GM23338 (cell line): ENCODE measurements at places on chromosomes 3 and 15.

GRCh38 chr3:149386299-149386606 lies 8.8 kb upstream of the TM4SF1 start:
- no peak for DNase-seq

- DNase-seq = no peak
These were observed 331.5 kb downstream of the UACA start for GRCh38 chr15:70431854-70432253.

- no peak for DNase-seq
These were observed 519.9 kb downstream of the ZBBX start for GRCh38 chr3:166860217-166860616.

GRCh38 chr3:44173263-44173662 lies 68.4 kb upstream of the TOPAZ1 start:
- no peak for DNase-seq

- DNase-seq = peak; percentile 44
These were observed 515 bp downstream of the EPHA6 start for GRCh38 chr3:96814651-96815567.

DNA sequence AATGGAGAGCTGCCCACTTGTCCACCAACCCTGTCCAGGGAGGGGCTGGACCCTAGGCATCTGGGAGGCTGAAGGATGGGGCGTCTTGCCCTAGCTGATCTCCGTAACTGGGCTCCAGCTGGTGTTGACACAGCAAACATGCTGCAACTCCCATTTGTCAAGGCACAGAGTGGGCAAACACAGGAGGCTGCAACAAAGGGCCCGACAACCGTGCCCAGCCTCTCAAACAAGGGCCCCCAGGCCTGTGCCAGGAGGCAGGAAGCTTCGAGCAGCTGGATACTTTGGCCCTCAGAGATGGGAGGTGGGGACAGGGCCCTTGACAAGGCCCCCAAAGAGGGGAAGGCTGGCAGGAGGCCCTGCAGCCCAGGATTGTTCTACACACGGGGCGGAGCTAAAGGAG lies 64.2 kb upstream of the TMEM115 start:
- DNase-seq = no peak

DNA sequence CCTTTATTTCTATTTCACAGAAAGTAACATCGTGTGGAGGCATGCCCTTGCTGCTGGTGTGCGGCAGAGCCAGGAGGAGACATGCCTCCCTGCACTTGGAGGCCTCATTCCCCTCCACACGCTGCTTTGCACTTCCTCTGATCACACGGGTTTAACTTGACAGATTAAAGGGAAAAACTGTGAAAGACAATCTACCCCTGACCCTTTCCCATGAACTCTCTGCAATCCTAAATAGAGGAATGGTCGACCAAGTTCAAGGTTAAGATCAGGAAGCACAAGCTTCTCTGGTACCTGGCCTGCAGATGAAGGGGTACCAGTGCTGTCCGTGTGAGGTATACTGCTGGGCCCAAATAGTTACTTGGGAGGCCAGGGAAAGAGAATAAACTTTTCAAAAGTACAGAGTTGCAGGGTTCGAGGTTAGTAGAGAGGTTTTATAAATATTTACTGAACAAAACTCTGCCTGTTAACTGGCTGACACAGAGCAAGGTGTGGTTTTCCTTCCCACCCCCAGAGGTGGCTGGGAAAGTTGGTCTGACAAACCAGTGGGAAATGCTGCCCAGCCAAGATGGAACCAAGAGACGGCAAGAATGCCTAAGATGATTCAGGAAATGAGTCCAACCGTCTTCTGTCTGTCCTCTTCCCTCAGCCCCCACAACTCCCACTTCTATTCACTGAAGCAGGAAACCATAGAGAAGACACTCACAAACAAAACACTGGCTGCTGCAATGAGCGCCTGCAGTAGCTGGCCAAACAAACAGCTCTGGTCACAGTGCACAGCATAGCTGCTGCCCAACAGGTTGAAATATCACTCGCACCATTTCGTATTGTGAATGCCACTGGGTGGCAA lies 79.6 kb downstream of the IGF2BP2 start:
- no peak for DNase-seq

GRCh38 chr3:183539811-183540210 lies 15.7 kb downstream of the KLHL6 start:
- DNase-seq = no peak

DNA sequence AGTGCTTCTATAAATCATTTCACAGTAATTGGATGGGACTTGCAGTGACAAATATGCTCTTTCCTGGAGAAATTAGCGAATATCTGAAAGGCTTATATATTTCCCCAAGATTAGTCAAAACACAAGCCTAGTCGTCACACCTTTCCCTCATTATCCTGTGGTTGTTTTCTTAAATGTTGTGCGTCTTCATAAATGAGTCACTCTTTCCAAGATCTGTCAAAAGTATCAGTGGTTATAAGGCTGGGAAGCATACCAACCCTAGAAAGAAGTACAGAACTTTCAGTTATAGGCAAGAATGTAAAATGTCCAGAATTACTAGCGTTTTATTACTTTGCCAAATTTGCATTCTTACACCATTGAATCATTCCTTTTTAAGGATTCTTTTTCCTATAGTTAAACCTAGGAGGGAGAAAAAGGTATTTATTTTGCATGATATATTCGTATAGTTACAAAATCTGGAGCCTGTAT lies 33.6 kb downstream of the TMEM212 start:
- no peak for DNase-seq

DNA sequence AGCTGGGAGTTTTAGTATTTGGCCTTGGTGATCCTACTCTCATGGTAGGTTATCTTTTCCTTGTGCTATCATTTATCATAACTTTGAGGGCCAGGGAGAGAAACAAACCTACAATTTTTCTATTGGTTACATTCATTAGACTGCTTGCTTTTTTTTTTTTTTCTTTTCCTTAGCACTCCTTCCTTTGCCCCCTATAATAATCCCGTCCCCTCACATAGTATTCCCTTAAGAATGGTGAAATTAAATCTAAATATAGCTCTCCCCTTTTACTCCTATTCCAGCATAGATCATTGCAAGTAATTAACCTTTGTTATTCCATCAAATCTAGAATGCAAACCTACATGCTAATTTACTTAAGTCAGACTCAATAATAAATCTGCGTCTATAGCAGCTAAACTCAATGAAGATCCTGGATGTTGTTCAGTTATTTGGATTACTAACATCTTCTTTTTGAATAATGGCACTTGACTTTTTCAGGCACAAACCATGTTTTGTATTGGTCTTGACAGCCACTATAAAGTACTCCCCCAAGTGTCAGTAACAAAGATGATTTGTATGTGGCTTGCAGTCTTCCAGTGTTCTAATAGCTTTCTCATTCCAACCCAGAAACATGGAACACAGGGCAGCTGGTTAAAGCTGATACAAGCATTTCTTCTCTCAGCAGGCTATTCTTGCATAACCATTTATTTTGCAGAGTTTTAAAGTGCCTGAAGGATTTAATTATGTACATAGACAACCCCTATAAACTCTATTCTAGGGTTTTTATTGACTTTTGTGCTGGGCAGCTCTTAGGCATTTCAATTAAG lies 420.6 kb downstream of the MECOM start:
- no peak for DNase-seq

- DNase-seq = peak; percentile 8
These were observed 121.9 kb downstream of the CACNA1D start for GRCh38 chr3:53616321-53616720.

DNA sequence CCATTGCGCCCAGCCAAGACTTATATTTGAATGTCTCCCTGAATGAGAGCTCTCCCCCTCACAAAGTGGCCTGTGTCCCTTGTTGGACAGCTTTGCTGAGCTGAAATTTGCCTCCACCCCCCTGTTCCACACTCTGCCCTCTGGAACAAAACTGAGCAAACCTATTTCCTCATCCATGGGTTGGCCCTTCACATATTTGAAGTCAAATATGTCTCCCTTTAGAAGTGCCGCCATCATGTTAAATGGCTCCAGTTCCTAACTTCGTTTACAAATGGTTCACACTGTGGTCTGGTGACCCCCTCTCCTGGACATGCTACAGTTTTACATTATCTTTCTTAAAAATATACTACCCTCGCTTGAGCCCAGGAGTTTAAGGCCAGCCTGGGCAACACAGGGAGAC lies 4.6 kb downstream of the PLIN1 start:
- no peak for DNase-seq

GRCh38 chr3:168436245-168436724 lies 340.6 kb upstream of the GOLIM4 start:
- DNase-seq = no peak

GRCh38 chr15:51803965-51804364 lies 25.5 kb upstream of the TMOD3 start:
- DNase-seq = no peak

- no peak for DNase-seq
These were observed 833.1 kb downstream of the NAALADL2 start for GRCh38 chr3:175692256-175692655.

GRCh38 chr3:24145981-24146822 lies 201.1 kb downstream of the NR1D2 start:
- peak; percentile 32 for DNase-seq

- no peak for DNase-seq
These were observed 1.6 kb downstream of the GABPB1 start for GRCh38 chr15:50353251-50353974.

- DNase-seq = no peak
These were observed 265.2 kb downstream of the SUCLG2 start for GRCh38 chr3:67389176-67389575.

DNA sequence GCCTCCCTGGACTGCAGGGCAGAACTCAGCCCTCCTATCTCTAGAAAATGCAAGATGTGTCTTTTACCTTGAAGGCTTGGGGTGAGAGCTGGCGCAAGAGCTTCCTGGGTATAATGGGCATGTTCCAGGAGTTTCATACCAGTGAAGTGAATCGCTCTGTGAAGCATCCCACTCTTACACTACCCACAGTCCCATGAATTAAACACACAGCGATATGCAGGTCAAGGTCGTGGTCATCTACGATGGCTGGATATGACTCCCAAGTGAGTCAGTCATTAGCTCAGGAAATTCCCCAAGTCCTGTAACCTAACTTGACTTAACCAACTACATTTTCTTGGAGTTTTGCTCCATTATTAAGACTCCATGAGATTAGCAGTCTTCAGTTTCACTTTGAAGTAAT lies 439.7 kb downstream of the NTRK3 start:
- no peak for DNase-seq

GRCh38 chr15:26673445-26673844 lies 99.4 kb downstream of the GABRB3 start:
- DNase-seq = no peak

- no peak for DNase-seq
These were observed 155.7 kb downstream of the GREM1 start for GRCh38 chr15:32873284-32874114.

- no peak for DNase-seq
These were observed 76.4 kb downstream of the SPSB4 start for GRCh38 chr3:141127344-141128125.

- no peak for DNase-seq
These were observed 358.1 kb upstream of the TRIM42 start for GRCh38 chr3:140319739-140320138.

DNA sequence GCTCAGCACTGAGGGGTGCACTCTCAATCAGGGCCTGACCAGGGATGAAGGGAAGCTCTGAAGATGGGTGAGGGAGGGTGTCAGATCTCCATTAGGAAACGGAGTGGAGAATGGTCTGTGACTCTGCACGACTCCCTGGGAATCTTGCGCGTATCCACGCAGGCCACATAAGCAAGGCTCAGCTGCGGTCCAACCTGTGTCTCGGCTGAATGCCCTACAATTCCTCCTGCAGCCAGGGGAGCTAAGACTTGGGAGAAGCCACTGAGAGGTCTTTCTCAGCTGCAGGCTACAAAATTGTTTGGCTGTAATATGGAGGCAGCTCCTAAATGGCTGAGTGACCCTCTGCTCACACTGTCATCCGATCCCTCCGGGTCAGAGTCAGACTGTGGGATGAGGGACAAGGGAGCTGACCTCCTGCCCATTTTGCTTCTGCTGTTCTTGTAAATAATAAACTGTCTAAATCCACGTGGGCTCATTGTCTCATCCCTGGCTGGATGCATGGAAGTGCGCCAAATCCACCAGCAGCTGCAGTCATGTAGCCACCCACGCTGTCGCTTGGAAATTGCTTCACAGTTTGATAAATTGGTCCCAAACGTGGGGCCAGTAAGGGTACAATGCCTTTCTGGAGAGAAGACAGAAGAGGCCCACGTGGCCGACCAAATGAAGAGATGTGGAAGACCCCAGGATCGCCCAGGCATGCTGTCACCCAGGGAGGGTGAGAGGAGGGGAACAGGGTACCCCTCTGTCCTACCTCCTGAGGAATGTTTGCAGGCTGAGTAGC lies 30.5 kb downstream of the ALS2CL start:
- no peak for DNase-seq

GRCh38 chr15:40338921-40339620 lies 1.7 kb downstream of the CCDC9B start:
- no peak for DNase-seq

- DNase-seq = peak; percentile 66
These were observed 5.7 kb downstream of the PTH1R start for GRCh38 chr3:46883054-46883829.

DNA sequence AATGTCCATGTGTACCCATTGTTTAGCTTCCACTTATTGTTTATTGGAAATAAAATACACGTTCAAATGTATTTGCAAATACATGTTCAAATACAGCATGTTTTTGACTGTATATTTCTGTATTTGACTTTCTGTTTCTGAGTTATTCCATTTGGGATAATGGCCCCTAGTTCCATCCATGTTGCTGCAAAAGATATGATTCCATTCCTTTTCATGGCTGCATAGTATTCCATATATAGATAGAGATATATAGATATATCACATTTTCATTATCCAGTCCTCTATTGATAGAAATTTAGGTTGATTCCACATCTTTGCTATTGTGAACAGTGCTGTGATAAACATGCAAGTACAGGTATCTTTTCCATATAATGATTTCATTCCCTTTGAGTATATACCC lies 241.4 kb upstream of the SOX2 start:
- no peak for DNase-seq
